Stimulated activated CD8-positive, alpha-beta memory T cell treated with anti-CD3 and anti-CD28 coated beads, Interleukin-15, amount 100 ng/mL, for 4 hours (primary cell): ENCODE measurements at places on chromosomes 4 and X.
A peak's percentile ranks its signal among the peaks of the same experiment; 100 is the strongest.

DNA sequence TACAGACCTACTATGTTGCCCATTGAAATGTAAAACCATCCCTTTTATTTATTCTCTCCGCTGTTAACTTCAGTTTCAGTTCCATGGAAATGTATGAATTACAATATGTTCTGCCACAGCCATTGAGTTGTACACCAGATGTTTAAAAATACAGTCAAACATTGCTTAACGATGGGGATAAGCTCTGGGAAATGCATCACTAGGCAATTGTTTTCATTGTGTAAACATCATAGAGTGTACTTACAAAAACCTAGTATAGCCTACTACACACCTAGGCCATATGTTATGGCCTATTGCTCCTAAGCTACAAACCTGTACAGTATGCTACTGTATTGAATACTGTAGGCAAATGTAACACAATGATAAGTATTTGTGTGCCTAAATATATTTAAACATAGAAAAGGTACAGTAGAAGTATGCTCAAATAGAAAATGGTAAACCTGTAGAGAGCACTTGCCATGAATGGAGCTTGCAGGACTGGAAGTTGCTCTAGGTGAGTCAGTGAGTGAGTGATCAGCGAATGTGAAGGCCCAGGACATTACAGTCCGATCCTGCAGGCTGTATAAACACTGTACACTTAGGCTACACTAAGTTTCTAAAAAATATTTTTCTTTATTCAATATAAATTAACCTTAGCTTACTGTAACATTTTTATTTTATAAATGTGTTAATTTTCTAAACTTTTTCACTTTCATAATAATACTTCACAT is 2.7 kb upstream of the PF4V1 start:
- no peak for DNase-seq

GRCh38 chrX:45889471-45889870 is 655.8 kb downstream of the ZNF674 start:
- DNase-seq, result no peak

DNA sequence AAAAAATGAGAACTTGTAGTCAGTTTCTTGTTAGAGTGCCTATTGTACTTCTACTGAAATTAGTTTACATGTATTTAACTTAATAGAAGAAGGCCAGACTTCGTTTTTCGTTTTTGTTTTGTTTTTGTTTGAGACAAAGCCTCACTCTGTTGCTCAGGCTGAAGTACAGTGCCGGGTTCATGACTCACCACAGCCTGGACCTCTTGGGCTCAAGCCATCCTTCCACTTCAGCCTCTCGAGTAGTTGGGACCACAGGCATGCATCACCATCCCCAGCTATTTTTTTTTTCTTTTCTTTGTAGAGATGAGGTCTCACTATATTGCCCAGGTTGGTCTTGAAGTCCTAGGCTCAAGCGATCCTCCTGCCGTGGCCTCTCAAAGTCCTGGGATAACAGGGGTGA is 793.9 kb downstream of the ADGRL3 start:
- DNase-seq, result no peak

DNA sequence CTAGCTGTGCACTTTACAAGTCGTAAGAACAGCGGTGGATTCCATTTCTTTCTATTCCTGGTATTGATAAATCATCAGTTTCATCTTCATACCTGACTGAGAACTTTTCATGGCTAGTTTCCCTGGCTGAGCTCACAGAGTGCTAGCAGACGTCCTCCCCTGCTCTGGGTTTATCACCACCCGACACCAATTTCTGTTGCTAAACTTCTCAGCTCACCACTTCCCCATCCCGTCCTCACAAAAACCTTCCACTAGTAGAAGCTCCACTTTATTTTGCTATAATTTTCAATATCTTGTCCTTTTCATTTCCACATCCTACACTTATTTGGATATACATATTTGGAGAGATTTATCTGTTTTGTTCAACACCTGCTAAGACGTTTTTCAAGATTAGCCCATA is 869.4 kb upstream of the FRG1 start:
- DNase-seq, result no peak

- no peak for DNase-seq
These were observed 80.4 kb downstream of the MAPK10 start for GRCh38 chr4:86279293-86279960.

DNA sequence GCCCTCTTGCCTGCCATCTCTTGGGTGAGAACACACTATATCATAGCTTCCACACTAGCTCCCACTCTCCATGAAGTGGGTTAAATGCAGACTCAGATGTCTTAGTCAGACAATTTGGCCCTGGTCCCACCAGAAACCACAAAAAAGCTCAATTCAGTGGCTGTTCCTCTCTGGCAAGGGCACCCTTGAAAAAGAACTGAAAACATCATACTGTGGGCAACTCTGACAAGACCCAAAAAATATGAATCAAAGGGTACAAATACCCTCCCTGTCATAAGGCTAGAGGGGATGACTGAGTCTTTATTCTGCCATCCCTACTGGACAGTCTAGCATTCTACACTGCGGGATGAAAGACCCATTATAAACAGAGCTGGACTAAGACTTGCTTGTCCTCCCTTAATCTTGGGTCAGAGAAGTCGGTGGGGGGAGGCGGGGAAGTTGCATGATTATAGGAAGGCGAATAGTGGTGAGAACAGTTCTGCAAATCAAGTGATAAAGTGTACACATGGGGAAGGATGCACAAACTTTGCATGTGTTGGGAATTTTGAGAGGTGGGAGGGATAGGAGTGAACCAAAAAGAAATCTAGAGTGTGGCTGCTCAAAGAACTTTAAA is 172.1 kb downstream of the OPHN1 start:
- DNase-seq, result no peak

DNA sequence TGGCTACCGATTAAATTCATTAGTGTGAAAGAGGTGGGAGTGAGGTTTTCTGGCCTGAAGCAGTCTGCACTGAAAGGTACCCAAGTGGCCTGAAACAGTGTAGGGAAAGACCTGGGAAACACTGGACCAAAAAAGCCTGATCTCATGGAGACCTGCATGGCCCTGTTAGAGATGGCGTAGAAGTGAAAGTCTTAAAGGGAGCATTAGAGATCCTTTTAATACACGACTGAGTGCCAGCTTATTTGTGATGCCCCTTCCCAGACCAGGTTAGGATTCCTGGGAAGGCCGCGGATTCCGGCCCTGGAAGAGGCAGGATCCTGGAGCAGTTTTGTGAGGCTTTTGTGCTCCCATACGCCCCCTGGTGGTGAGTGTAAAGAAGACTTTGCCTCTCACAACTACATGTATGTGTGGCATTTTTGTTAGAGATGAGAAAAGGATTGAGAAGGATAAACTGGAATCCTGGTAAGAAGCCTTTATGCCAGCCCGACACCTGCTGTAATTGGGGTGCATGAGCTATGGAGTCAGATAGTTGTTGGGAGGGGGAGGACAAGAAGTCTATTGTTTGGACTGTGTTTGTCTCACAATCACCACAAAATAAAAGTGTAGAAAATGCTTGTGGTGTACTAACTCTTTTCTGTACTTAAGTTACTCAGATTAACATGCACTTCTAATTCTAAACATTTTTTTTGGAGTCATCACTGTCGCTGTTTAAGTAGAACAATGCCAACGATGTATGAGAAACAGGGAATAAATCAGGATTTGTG is 54.0 kb downstream of the JADE1 start:
- peak; percentile 27 for DNase-seq

GRCh38 chrX:43836435-43837184 is 45.6 kb downstream of the MAOB start:
- DNase-seq, result no peak

DNA sequence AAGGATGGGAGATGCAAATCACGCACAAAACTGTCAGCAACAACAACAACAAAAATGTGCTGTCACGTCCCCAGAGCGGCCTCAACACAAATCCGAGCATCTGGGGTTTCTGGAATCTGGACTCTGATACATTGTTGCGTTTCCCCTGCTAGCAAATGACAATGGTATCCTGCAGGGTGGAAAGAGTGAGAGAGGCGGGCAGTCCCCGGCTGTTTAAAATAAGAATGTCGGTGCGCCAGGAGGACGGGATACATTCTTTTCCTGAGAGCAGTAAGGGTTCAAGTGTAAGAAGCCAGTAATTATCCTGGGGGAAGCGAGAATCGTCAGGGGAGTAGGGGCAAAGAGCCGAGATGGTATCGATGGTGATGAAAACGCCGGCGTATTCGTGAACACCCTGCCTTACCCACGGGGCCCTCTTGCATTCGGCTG is 310.2 kb downstream of the ASMT start:
- DNase-seq, result no peak

DNA sequence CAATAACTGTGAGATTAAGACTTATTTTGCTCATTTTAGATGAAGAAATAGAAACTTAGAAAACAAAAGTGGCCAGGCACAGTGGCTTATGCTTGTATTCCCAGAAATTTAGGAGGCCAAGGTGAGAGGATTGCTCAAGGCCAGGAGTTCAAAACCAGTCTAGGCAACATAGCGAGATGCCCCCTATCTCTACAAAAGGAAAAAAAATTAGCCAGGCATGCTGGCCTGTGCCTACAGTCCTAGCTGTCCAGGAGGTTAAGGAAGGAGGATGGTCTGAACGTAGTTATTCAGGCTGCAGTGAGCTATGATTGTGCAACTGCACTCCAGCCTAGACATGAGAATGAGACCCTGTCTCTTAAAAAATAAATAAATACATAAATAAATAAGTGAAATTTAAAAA is 28.0 kb downstream of the APELA start:
- DNase-seq, result no peak

GRCh38 chr4:336893-337142 is 796 bp upstream of the ZNF141 start:
- DNase-seq, result no peak

DNA sequence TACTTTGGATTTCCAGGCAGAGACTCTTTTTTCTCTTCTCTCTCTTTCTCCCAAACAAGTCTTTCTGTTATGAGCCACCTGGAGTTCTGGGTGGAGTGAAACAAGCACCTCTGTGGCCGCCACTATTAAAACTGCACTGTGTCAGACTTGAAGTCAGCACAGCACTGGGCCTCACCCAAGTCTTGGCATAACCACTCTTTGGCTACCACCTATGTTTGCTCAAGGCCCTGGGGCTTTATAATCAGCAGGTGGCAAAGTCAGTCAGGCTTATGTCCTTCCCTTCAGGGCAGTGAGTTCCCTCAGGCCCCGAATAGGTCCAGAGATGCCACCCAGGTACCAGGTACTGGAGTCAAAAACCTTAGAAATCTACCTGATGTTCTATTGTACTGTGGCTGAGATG is 52.4 kb downstream of the ITIH6 start:
- DNase-seq, result no peak

GRCh38 chr4:8594097-8595038 is 1.8 kb downstream of the CPZ start:
- DNase-seq, result no peak

DNA sequence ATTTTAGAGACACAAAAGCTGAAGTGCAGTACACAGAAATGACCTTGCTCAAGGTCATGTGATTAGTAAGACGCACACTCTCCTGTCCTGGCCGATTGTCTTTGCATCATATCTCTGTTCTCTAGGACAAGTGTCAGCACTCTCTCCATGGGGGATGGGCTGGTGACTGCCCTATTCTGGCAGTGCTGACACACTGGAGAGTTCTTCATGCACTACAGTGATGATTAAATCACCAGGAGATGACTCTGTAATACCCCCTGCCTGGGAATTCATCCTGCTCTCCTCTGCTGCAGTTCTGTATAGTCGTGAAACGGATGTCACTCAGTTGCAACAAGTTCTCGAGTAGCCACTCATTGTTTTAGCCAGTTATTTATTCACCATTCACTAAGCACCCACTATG is 5.3 kb upstream of the SHISA3 start:
- no peak for DNase-seq

DNA sequence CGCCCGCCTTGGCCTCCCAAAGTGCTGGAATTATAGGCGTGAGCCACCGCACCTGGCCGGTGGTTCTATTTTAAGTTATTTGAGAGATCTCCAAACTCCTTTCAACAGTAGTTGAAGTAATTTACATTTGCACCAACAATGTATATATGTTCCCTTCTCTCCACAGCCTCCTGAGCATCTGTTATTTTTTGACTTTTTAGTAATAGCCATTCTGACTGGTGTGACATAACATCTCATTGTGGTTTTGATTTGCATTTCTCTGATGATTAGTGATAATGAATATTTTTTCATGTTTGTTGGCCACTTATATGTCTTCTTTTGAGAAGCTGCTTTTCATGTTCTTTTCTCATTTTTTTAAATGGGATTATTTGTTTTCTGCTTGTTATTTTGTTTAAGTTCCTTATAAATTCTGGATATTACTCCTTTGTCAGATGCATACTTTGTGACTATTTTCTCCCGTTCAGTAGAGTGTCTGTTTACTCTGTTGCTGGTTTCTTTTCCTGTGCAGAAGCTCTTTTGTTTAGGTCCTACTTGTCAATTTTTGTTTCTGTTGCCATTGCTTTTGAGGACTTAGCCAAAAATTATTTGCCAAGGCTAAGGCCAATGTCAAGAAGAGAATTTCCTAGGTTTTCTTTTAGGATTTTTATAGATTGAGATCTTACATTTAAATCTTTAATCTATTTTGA is 213.2 kb downstream of the ARHGAP24 start:
- no peak for DNase-seq

GRCh38 chrX:111360839-111361238 is 51.2 kb downstream of the DCX start:
- DNase-seq, result no peak

- no peak for DNase-seq
These were observed 16.0 kb downstream of the CTBP1 start for GRCh38 chr4:1232661-1233621.

GRCh38 chr4:153781280-153781679 is 7.6 kb downstream of the SFRP2 start:
- DNase-seq, result no peak
